GM12864 (cell line): ENCODE measurements at places on chromosomes 1 and 21.

DNA sequence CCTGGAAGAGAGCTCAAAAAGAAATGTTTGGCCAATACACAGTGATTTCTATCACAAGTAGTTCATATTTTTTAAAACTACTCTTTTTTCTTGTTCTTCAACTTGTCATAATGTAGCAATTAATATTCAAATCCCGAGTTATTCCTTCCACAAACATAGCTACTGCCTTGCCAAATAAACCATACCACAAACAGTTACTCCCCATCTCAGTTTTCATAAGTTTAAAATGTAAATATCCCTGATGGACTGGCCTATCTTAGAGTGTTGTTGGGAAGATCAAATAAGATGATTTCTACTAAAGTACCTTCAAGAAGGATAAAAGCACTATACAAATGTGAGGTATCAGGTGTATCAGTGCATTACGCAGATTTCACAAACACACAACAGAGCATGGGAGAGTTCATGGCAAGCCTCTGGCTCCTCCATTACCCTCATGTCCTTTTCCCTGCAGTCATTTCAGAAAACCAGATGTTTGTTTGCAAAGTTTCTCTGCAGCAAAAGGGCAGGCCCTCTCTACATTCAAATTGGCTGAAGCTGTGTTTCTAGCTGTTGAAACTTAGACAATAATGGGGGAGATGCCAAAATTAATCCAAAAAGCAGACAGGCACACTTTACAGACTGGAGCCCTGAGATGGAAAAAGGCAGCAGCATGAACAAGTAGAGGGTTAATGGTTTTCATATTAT is 16.1 kb downstream of the WLS start:
- DNase-seq = no peak

- DNase-seq = no peak
These were observed 299.8 kb upstream of the USP25 start for GRCh38 chr21:15430023-15430422.

GRCh38 chr1:108669679-108670078 is 8.8 kb upstream of the HENMT1 start:
- no peak for DNase-seq

DNA sequence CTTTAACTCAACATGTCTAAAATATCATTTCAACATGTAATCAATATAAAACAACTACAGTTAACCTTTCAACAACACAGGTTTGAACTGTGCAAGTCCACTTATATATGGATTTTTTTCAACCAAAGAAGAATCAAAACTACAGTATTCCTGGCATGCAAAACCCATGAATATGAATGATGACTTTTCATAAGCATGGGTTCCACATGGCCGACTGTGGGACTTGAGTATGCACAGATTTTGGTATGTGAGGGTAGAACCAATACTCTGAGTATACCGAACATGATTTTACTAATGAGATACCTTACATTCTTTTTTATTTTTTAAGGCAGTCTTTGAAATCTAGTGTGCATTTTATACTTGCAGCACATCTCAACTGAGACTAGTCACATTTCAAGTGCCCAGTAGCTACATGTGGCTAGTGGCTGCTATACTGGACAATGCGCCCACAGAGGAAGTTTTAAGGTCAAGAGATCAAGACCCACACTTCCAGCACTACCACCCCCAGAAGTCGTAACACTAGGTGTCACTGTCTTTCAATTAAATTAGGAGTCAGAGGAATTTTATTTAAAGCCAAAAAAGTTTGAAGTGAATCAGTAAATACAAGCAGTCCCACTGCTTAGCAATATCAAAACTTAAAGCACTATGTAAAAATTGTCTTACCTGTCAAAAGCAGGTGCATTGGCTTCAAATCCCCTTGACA is 40.0 kb downstream of the SYNJ1 start:
- DNase-seq = no peak

- DNase-seq = no peak
These were observed 11.4 kb downstream of the VWA5B1 start for GRCh38 chr1:20302108-20302471.

DNA sequence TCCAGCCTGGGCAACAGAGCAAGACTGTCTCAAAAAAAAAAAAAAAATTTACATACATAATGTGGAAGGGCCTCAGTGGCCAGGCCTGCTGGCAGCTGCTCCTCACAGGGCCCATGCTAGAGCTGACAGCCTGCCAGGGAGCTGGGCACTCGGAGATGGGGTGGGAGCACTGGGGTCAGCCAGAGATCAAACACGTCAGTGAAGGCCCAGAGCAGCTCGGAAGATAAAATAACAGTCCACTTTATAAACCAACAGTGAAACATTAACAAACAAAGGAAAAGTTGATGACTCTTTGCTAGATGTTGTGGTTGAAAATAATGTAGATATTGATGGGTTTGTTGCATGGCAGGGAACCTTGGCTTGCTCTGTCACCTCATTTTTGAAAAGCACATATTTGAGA is 42.7 kb downstream of the ATP5PF start:
- DNase-seq = no peak

DNA sequence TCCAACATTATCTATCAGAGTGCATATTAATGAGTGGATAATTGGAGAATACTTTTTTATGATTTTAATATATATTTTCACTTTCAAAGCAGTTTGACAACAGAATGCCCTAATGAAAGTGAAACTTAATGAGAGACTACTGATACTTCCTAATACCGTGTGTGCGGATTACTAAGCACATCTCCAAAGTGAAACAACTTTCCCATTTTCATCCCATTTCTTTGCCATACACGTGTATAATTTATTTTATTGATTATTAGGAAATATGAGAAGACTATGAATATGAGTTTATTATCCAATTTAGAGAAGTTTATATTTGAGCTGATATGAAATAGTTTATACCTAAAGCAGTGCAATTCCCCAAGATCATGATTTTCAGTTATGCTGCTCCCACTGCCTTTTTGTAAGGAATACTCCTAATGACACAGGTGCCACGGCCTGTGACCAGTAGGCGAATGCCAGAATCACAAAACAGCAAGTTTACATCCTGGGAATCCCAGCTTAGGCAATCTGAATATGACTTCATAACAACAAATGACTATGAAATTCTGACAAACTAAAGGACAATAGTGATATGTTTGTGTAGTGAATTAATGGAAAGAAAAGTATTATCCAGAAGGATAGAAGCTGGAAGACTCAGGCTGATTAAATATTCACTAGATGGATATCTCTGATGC is 202.9 kb downstream of the NCAM2 start:
- no peak for DNase-seq

DNA sequence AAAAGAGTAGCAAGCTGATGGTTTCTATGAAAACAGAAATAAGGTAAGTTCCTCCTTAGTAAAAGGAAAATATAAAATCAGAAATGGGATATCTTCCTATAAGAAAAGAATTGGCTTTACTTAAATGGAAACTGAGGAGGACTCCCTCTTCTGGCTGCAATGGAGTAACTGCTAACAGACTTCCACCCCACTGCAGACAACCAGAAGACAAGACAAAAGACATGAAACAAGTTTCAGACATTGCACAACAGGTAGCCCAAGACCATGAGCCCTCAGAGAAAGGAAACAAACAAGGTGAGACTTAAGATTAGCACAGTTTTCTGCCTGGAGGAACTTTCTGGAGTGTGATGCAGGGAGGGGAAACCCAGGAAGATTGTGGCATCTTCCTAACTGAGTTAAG is 17.0 kb upstream of the OLFML2B start:
- no peak for DNase-seq

- DNase-seq = no peak
These were observed 4.2 kb upstream of the C1orf162 start for GRCh38 chr1:111469539-111469938.

DNA sequence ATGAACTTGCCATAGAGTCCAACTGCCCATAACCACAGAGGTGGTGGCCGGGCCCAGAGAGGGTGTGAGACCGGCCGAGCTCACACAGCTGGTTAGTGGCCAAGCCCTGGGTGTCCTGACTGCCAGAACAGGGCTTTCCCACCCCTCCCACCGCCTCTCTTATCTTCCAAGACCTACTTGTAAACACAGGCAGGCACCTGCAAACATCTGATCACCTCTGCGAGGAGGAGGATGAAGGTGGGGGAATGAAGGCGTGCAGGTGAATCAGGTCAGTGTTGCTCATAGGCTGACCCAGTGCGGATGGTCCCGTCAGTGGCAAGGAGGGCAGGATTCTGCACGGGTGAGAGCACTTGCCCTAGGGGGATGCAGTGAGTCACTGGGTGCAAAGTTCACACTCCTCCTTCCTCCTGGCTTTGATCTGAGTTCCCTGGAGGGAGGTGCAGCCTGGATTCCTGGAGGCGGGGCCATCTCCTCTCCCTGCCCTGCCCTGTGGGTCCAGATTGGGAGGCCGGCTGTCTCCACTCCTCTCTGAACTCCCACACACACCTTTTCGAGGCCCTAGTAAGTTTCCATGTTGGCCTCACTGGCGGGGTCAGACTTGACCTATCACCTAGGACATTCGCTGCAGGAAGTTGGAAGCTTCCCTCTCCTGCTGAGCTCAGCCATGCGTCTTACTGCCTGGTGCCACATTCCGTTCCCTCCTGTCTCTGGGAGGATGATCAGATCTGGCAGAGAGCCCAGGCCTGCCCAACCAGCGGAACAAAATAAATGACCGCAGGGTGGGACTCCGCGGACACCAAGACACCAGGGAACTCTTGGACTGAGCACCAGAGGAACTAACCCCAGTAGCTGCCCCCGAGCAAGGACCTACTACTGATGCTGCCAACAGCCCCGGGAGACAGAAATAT is 7.3 kb downstream of the UQCRHL start:
- DNase-seq = no peak

DNA sequence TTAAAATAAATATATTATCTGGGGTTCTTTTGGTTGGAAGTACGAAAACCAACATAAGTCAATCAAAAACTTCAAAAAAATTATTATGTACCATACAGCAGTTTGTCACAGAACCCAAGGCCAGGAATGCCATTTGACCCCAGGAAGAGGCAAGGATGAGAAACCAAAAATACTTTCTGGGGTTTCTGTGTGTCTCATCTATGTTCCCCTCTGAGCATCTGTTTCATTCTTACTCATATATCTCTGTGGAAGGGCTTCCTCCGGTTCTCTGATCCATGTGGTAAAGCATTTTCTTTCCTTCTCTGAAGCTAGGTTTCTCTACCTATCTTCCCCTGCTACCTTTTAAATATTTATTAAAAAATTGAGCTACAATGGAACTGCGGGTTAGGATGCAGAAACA is 9.8 kb upstream of the FCRL1 start:
- DNase-seq = no peak
